ENCODE measurements at places on chromosomes 3 and 15. TPM values are rescaled to one million over a fixed set of nuclear protein-coding genes. Genes with fewer than 3 reads are reported as not detected.

DNA sequence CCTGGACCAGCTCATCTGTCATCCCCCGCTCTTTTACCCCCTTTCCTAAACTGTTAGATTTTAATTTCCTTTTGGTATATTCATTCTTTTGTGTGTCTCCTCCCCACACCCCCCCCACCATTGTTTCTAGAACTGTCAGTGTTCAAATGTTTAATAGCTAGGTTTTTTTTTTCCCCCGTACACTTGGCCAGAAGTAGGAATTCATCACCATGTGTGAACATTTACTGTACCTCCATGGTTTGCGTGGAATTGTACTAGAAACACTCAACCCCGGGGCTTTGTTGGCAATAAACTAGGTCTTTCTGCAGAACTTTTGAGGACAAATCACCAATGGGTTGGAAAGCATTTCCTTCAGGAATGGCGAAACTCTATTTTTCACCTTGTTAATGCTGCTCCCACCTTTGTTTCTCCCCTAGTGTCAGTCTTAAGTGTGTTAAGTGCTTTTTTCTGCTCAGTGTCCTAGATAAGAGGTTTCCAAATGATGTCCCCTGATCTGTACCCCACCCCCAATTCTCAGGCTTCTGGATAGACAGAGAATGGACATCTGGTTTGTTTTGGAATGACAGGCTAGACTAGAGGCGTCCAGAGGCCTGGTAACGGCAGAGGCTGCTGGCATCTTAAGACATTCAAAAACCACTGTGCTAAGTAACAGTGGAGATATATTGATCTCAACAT is 76.8 kb downstream of the SMAD3 start:
- DNase-seq, result no peak

Gene C3orf62
- 4.8 TPM for total RNA-seq

GRCh38 chr3:141201122-141201521 is 30.5 kb upstream of the PXYLP1 start:
- no peak for DNase-seq

GRCh38 chr3:11776346-11776745 is 70.3 kb downstream of the TAMM41 start:
- DNase-seq, result no peak

- DNase-seq, result peak; percentile 96
These were observed 148.0 kb upstream of the TBL1XR1 start for GRCh38 chr3:177345049-177345972.

Gene SKOR1
- not detected for total RNA-seq

DNA sequence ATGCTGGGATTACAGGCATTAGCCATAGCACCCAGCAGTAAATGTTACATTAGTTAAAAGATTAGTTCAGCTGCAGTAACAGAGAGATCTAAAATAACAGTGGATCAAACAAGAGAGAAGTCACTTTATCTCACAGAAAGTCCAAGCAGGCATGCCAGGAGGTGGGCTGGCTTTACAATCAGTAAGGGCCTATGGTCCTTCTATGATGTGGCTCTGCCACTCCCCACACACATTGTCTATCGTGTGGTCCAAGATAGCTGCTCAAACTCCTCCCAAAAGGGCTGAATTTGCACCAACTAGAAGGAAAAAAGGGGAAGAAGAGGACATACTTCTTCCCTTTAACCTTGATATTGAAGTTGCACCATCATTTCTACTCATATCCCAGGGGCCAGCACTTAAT is 4.6 kb upstream of the RUVBL1 start:
- DNase-seq, result no peak

DNA sequence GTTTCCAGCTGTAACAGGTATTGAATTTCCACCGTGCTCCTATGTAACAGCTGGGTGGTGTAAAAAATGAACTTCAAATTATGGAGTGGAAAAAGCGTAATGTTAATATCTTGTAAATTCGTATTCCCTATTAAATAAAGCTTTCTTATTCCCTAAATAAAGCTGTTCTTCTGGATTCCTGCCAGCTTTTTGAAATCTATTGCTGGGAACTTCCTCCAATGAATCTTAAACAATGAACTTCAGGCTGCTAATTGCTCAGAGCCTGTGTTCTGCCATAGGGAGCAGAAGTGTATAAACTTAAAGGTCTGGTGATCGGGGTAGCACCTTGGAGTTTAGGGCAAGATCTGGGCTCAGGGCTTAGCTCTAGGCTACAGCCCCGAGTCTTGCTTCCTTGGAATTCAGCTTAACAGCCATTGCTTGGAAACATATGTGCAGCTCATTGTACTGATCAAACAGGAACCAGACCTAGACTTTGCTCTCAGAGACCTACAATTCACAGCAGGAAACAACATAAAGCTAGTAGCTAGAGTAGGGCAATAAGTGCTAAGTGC is 1.4 kb downstream of the ARL14 start:
- no peak for DNase-seq

Gene EPHB3
- total RNA-seq, result 17.2 TPM

DNA sequence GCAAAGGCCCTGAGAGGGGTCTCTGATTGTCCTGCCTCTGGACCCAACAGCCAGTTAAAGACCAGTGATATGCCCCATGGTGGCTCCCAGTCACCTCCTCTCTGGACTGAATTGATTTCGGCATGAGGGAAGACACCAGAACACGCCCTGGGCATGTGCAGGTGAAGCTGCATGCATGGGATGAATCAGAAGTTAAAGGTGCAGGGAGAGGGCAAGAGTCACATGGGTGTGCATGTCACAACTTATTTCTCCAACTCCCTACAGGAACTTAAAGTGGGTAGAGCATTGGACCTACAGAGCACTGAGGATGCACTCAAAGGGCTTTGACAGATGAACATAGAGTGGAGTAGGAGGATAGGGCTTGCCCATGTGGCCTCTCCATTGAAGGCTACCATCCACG is 16.9 kb upstream of the RHCG start:
- no peak for DNase-seq

GRCh38 chr15:90711842-90712241 is 5.3 kb upstream of the BLM start:
- no peak for DNase-seq

Gene SYNPR
- total RNA-seq, result not detected

- no peak for DNase-seq
These were observed 894.0 kb downstream of the NTRK3 start for GRCh38 chr15:87362531-87362930.

Gene TGM5
- 0.16 TPM for total RNA-seq

All from astrocyte (in vitro differentiated cells and primary cell).